ENCODE measurements at places on chromosomes 13 and 19. TPM values are rescaled to one million over a fixed set of nuclear protein-coding genes. Genes with fewer than 3 reads are reported as not detected.

The TEX101 gene
- not detected for total RNA-seq

The LILRB3 gene
- total RNA-seq: 4.1 TPM

The NUMBL gene
- 10.4 TPM for total RNA-seq

DNA sequence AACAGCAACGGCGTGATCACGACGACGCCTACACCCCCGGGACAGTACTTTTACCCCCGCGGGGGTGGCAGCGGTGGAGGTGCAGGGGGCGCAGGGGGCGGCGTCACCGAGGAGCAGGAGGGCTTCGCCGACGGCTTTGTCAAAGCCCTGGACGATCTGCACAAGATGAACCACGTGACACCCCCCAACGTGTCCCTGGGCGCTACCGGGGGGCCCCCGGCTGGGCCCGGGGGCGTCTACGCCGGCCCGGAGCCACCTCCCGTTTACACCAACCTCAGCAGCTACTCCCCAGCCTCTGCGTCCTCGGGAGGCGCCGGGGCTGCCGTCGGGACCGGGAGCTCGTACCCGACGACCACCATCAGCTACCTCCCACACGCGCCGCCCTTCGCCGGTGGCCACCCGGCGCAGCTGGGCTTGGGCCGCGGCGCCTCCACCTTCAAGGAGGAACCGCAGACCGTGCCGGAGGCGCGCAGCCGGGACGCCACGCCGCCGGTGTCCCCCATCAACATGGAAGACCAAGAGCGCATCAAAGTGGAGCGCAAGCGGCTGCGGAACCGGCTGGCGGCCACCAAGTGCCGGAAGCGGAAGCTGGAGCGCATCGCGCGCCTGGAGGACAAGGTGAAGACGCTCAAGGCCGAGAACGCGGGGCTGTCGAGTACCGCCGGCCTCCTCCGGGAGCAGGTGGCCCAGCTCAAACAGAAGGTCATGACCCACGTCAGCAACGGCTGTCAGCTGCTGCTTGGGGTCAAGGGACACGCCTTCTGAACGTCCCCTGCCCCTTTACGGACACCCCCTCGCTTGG lies 966 bp downstream of the JUNB start:
- DNase-seq: peak; percentile 77
- H3K27me3 ChIP-seq: no peaks in the 10 kb centered on the region
- H3K36me3 ChIP-seq: no peaks in the 10 kb centered on the region
- H3K4me3 ChIP-seq: peak overlapping the region; percentile 88

DNA sequence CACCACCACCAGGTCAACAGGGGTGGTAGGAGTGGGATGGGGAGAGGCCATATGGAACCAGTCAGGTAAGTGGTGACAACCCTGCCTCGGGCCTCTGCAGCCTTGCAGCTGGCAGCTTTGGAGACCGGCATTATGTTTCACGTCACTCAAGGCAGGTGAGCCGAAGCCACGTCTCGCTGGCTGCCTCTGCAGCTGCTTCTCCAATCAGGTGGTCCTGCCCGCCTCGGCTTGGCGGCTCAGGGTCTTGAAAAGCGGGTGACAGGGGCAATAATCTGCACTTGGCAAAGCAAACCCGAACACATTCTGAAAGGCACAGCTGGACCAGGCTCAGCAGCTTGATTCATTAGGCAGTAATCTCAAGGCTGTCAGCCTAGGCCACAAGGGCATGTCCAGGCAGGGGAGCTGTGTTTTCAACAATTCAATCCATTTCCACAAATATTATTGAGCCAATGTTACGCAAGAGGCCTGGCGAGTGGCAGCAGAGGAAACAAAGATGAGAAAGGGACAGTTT lies 77.4 kb upstream of the PCDH8 start:
- no peak overlapping the region for H3K27ac ChIP-seq
- no peak overlapping the region for H3K4me3 ChIP-seq
- no peaks in the 10 kb centered on the region for H3K36me3 ChIP-seq
- DNase-seq: no peak
- no peaks in the 10 kb centered on the region for H3K27me3 ChIP-seq

DNA sequence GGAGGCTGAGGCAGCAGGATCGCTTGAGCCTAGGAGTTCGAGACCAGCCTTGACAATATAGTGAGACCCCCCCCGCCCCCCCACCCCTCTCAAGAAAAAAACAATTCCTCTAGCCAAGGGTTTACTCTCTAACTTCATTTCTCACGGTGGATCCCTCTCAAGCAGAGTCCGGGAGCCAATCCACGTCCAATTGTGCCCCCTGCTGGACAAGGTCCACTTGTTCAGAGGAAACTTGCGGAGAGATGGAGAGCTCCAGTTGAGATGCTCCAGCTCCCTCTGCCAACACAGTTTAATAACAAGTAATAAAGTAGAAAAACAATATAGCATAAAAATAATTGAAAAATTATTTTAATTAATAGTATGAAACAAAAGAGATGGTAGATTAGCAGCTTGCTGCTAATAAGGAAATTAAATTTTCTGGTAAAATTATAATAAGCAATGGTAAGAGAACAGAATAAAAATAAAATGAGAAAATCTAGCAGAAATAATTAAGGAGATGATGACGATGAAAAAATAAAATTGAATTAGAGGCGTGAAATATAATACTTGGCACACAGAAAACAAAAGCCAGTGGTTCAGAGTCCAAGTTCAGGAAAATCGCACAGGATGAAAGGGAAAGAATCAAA lies 14.5 kb upstream of the SIGLEC14 start:
- H3K27me3 ChIP-seq: no peaks in the 10 kb centered on the region
- H3K4me3 ChIP-seq: no peak overlapping the region
- no peak overlapping the region for H3K27ac ChIP-seq
- H3K36me3 ChIP-seq: no peaks in the 10 kb centered on the region

The ZNF561 gene
- total RNA-seq: 36.6 TPM

The LILRA1 gene
- total RNA-seq: not detected

GRCh38 chr19:4775627-4776152 lies 15.8 kb upstream of the FEM1A start:
- no peak overlapping the region for H3K27ac ChIP-seq
- DNase-seq: no peak
- peaks cover 5% of the 10 kb centered on the region for H3K27me3 ChIP-seq
- H3K36me3 ChIP-seq: no peaks in the 10 kb centered on the region
- no peak overlapping the region for H3K4me3 ChIP-seq

GRCh38 chr13:111865046-111865445 lies 201.9 kb upstream of the SOX1 start:
- H3K4me1 ChIP-seq: no peaks in the 10 kb centered on the region
- no peak overlapping the region for H3K27ac ChIP-seq
- H3K27me3 ChIP-seq: no peaks in the 10 kb centered on the region
- H3K4me3 ChIP-seq: no peak overlapping the region
- no peak for DNase-seq
- H3K36me3 ChIP-seq: no peaks in the 10 kb centered on the region

GRCh38 chr13:112882555-112883024 lies 86.4 kb upstream of the MCF2L start:
- H3K27me3 ChIP-seq: no peaks in the 10 kb centered on the region
- H3K36me3 ChIP-seq: peaks cover 27% of the 10 kb centered on the region
- no peak overlapping the region for H3K4me3 ChIP-seq
- no peaks in the 10 kb centered on the region for H3K4me1 ChIP-seq
- no peak for DNase-seq

DNA sequence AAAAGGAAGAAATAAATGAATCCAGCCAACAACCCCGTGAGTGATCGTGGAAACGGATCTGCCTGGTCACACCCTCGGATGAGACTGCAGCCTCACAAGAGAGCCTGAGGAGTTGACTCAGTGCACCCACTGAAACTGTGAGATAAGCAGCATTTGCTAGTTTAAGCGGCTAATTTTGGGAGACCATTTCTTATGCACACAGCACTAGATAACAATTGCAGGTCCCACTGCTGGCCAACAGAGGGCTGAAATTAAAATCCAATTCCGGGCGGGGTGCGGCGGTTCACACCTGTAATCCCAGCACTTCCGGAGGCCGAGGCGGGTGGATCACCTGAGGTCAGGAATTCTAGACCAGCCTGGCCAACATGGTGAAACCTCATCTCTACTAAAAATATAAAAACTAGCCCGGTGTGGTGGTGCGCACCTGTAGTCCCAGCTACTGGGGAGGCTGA lies 3.6 kb downstream of the UQCR11 start:
- H3K27me3 ChIP-seq: no peaks in the 10 kb centered on the region
- H3K27ac ChIP-seq: no peak overlapping the region
- peaks cover 19% of the 10 kb centered on the region for H3K36me3 ChIP-seq
- no peak for DNase-seq
- H3K4me3 ChIP-seq: no peak overlapping the region

DNA sequence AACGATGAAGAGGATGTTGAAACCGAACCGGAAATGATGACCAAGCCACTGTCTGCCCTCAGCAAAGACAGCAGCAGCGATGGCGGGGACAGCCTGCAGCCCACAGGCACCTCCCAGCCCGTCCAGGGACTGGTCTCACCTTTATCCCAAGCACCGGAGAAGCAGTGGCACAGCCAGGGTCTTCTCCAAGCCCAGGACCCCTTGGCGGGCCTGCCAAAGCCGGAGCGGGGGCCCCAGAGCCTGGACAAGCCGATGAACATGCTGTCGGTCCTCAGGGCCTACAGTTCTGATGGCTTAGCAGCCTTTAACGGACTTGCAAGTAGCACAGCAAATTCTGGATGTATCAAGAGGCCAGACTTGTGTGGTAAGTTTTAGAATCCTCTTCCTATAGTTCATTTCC lies 177.0 kb downstream of the ZNF536 start:
- no peaks in the 10 kb centered on the region for H3K36me3 ChIP-seq
- DNase-seq: no peak
- H3K27me3 ChIP-seq: no peaks in the 10 kb centered on the region
- H3K4me1 ChIP-seq: no peaks in the 10 kb centered on the region
- H3K27ac ChIP-seq: no peak overlapping the region

- no peak overlapping the region for H3K27ac ChIP-seq
- no peaks in the 10 kb centered on the region for H3K4me1 ChIP-seq
- H3K27me3 ChIP-seq: no peaks in the 10 kb centered on the region
- H3K36me3 ChIP-seq: no peaks in the 10 kb centered on the region
Observed at GRCh38 chr13:90477216-90477615, 870.3 kb upstream of the MIR17HG start.

DNA sequence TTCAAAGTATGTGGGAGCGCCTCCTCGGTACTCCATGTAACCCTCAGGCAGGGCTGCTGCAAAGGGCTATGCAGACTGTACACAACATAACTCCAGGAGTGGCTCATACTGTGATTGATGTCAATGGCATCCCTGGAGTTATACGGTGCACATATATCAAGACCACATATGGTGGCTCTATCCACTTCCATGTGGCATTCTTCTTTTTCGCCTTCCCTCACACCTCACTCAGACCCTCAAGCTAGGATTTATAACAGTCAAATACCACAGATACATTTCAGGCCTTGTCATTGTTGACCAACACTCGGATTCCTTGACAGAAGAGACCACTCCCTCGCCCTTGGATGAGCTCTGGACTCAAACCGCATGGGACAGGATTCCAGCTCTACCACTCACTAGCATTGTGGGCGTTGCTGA lies 11.3 kb upstream of the UBL3 start:
- H3K36me3 ChIP-seq: no peaks in the 10 kb centered on the region
- H3K27ac ChIP-seq: no peak overlapping the region
- no peak for DNase-seq

DNA sequence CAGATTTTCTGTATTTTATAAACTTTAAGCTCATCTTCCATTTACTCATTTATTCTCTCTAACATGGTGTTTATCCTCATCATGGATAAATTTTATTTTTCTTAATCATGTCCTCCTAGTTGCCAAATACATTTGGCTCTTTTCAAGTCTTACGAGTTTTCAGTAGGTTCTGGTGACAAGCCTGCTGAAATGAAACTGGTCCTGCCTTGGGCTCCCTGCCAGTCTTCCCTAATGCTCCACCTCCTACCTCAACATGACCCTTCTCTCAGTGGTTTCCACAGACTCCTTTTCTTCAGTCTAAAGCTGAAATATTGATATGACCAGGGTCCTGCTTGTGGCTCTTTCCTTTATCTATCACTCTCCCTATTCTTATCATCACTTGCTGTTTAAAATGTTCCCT lies 81.2 kb downstream of the TRPC4 start:
- H3K36me3 ChIP-seq: no peaks in the 10 kb centered on the region
- no peaks in the 10 kb centered on the region for H3K4me1 ChIP-seq
- no peaks in the 10 kb centered on the region for H3K27me3 ChIP-seq
- no peak overlapping the region for H3K4me3 ChIP-seq
- DNase-seq: no peak

The ZNF724 gene
- total RNA-seq: 3.7 TPM

The SHISA2 gene
- total RNA-seq: 1.7 TPM

GRCh38 chr13:113740661-113741060 lies 18.4 kb upstream of the TMEM255B start:
- peaks cover 2% of the 10 kb centered on the region for H3K27me3 ChIP-seq
- peaks cover 7% of the 10 kb centered on the region for H3K4me1 ChIP-seq
- H3K4me3 ChIP-seq: no peak overlapping the region
- no peaks in the 10 kb centered on the region for H3K36me3 ChIP-seq

GRCh38 chr19:19388568-19389555 lies 16.6 kb upstream of the GATAD2A start:
- H3K27me3 ChIP-seq: no peaks in the 10 kb centered on the region
- H3K27ac ChIP-seq: peak overlapping the region; percentile 50
- peaks cover 2% of the 10 kb centered on the region for H3K36me3 ChIP-seq
- H3K4me1 ChIP-seq: peaks cover 75% of the 10 kb centered on the region
- peak overlapping the region; percentile 53 for H3K4me3 ChIP-seq
- DNase-seq: peak; percentile 27

DNA sequence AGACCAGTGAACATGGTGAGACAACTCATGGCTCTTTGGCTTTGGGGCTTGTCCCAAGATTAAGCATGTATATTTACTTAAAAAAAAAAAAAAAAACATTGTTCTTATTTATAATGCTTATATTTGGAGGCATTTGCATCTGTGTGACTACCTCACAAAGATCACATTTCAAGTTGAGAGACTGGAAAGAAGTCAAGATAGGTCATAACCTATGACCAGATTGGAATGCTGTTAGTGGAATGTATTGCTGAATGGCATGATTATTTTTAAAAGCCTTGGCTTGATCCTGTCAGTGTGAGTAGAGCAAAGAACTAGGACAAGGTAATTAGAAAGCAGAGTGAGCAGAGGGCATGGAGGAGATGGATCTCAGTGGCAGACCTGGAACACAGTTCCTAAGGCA lies 214.6 kb downstream of the OXGR1 start:
- H3K4me1 ChIP-seq: no peaks in the 10 kb centered on the region
- H3K36me3 ChIP-seq: no peaks in the 10 kb centered on the region
- no peaks in the 10 kb centered on the region for H3K27me3 ChIP-seq
- DNase-seq: no peak

- peak overlapping the region; percentile 82 for H3K4me3 ChIP-seq
- H3K4me1 ChIP-seq: peaks cover 54% of the 10 kb centered on the region
- peaks cover 7% of the 10 kb centered on the region for H3K27me3 ChIP-seq
- peak overlapping the region; percentile 67 for H3K27ac ChIP-seq
- DNase-seq: peak; percentile 88
Observed at GRCh38 chr19:41531438-41532311, 44.3 kb upstream of the CEACAM21 start.

The ZNF566 gene
- total RNA-seq: 7.9 TPM

GRCh38 chr19:15838351-15838750 lies 22.9 kb upstream of the OR10H1 start:
- H3K27ac ChIP-seq: peak overlapping the region; percentile 95
- no peaks in the 10 kb centered on the region for H3K27me3 ChIP-seq
- no peaks in the 10 kb centered on the region for H3K36me3 ChIP-seq
- DNase-seq: no peak

The NCAN gene
- total RNA-seq: not detected

Data from CD4-positive, CD25-positive, alpha-beta regulatory T cell (primary cell).